ENCODE measurements at places on chromosomes 6 and 20.

DNA sequence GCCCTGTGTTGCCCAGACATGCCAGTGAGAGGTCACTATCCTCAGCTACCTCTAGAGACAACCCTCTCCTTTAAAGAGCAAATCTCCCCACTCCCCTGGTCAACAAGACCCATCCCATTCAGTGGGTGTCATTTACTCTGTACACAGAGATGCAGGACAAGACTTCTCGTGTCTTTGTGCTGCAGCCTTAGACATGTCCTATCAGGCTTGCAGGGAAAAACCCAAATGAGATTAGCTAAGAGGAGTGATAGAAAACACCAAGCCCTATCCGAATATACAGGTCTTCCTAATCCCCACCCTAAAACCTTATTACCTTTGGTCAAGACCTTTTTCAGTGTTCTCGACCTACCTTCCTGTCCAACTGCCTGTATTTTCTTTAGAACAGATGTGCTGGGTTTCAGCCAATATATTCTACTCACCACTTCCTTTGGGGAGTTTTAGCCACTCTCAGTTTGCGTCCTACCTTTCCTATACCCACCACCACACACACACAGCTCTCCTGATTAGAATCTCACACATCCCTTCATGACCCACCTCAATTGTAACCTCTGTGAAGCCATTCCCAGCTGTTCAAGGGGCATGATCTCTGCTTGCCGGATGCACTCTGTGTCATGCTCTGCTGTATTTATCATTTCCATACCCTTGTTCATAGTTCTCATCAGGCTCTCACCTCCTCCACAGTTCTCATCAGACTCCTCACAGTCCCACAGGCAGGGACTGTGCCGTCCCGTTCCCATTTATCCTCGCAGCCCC, 39.7 kb downstream of the TRAM2 start:
- DNase-seq: no peak

- DNase-seq: no peak
These were observed 747.7 kb upstream of the ADGRB3 start for GRCh38 chr6:67887419-67887746.

- no peak for DNase-seq
These were observed 124.7 kb upstream of the SUPT3H start for GRCh38 chr6:45502456-45502855.

- no peak for DNase-seq
These were observed 1.4 kb downstream of the RREB1 start for GRCh38 chr6:7108964-7109836.

- no peak for DNase-seq
These were observed 106.5 kb downstream of the MAFB start for GRCh38 chr20:40582531-40582930.

GRCh38 chr20:57439432-57439831, 48.2 kb downstream of the RBM38 start:
- DNase-seq: no peak

- DNase-seq: no peak
These were observed 34.1 kb upstream of the THEMIS start for GRCh38 chr6:127934956-127935355.

DNA sequence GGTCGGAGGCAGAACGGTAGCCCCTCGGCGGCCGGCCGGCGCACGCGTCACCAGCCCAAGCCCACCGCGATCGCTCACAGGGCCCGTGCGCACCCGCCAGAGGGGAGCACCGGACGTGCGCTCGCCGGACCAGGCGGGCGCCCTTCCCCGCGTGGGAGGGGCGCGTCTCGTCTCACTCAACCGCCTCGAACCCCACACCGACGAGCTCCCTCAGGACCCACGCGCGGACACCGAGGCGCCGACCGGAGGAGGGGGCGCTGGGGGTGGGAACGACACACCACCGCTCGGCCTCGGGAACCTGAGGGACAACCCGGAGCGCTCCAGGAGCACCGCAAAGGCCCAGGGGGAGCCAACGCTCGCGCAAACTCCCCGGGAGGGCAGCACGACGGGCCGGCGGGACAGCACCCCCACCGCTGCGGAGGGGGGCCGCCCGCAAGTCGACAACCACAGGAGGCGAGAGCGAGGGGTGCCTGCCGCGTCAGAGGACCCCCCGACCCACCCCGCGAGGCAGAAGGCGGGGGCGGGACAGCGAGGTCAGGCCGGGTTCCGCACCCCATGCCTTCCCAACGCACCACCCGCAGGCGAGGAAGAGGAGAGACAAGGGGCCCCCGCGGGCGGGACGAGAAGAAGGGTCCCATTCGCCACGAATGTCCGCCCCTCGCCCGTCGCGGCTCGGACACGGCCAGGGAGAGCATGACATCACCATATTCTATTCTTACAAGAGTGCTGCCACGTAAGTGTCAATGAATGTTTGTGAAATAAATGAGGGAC, 512.7 kb upstream of the ZNF337 start:
- no peak for DNase-seq

DNA sequence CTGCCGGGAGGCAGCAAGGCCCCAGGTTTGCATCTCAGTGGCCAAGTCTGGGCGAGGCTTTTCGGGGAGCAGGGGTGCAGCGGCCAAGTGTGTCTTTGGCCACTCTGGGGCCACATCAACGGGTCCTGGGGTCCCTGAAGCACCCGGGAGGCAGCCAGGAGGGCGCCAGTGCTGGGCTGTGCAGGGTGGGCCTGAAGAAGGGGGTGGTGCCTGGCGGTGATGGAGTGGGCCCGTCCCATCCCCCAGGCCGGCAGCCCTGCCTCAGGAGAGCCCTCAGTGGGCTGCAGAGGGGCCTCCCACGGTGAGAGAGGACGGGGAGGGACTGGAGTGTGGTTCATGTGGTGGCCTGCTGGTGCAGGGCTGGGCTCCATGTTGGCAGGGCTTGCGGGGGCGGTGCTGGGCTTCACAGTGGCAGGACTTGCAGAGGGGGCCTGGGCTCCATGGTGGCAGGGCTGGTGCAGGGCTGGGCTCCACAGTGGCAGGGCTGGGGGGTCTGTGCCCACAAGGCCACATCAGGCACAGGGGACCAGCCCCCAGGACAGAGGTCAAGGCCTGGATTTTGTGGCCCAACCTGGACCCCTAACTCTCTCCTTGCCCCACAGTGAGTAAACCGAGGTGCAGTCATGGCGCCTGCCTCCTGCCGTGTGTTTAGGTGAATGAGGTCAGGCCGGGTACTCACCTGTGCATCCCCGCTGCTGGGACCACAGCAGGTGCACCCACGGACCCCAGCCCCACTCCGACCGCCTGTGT, 10.5 kb upstream of the BHLHE23 start:
- no peak for DNase-seq

DNA sequence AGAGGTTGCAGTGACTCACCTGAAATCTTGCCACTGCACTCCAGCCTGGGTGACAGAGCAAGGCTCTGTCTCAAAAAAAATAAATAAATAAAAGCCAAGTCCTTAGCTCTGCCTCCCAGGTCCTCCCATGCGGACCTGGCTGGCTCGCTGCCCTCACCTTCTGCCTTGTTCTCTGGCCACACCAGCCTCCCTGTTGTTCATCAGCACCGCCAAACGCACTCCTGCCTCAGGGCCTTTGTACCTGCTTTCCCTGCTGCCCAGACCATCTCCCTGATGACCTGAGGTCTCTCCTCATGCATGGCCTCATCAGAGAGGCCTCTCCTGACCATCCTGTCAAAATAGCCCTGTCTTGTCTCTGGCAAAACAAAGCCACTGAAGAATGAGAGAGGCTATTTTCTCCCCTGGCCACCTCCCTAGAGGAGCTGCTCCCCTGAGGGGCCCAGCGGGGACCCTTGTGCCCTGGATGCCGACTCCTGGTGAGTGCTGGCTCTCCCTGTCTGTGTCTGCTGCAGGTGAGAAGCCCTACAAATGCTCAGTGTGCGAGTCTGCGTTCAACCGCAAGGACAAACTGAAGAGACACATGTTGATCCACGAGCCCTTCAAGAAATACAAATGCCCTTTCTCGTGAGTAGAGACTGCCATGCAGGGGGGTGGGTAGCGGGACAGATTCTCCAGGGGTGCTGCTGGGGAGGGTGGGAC, 22.6 kb upstream of the CHMP4B start:
- no peak for DNase-seq

DNA sequence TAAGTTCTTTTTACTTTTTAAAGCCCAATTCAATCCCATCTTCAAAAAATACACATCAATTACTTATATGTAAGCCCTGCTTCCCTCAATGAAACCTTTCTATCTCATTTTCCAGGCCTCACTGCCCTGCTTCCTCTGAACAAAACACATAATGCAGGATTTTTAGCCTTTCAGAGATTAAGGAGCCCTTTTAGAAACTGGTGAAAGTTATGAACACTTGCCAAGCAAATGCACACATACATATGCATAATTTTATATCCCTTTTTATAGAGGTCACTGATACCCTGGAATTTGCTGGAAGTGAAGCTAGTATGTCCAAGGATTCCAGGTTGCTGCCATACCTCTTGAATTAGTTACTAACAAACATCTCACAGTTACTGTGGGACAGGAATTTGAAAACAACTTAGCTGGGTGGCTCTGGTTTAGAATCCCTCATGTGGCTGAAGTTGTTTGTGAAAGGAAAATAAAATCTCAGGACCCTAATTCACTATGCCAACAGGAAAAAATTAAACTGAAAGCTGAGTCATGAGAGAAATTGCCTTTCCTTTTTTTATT, 75.8 kb downstream of the UBE3D start:
- DNase-seq: no peak

DNA sequence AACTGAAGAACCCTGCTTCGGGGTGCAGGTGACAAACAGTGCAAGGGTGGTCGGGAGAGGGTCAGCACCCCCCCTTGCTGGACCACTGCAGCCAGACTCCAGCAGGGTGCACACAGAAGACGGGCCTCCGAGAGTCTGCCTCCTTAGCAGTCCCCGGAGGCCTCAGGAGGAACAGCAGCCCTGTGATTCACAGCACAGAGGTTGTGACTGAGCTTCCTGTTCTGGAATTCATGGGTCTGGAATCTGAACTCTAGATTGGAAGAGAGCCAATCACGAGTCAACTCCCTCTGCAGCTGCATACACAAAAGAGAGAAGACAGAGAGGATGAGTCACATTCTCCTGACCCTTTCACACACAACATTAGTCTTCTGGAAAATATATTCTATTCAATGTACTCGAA, 249.0 kb upstream of the OPRM1 start:
- DNase-seq: no peak

GRCh38 chr6:166610069-166610468, 17.0 kb downstream of the RPS6KA2 start:
- DNase-seq: no peak

DNA sequence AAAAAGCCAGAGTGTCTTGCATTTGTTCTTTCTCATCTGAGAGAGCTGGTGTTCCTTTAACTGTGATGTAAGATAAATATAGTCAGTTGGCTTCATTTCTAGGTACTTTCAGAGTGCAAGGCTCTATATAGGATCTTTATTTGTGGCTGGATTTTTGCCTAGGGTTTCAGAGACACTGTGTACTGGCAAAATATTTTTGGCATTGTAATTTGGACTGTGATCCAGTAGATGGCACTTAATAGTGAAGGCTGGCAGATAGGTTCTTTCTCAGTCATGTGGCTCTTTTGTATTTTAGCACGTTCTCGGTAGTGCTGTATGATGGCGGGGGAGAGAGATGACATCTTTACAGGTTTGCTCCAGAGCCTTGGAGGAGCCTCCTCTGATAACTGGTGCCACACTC, 26.8 kb upstream of the SLC35B3 start:
- DNase-seq: no peak

- no peak for DNase-seq
These were observed 84.7 kb downstream of the MAP3K4 start for GRCh38 chr6:161076181-161076677.

DNA sequence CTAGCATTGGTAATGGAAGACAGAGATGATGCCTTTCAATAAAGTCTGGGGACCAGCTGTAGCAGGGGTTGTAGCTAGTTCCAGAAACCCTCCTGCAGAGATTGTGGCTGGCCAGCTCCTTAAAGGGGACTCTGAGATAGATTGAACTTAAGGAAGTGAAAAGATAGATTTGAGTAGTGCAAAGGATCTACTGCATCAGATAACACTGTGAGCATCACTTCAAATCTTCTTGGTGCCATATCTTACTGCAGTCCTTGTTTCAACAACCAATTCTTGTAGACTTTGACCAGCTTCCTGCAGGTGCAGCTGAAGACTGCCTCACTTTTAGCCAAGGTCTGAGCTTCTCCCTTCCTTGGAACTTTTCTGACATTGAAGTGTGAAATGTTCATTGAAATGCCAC, 14.8 kb upstream of the CEP162 start:
- no peak for DNase-seq

- no peak for DNase-seq
These were observed 211.9 kb downstream of the HAO1 start for GRCh38 chr20:7728338-7728737.

DNA sequence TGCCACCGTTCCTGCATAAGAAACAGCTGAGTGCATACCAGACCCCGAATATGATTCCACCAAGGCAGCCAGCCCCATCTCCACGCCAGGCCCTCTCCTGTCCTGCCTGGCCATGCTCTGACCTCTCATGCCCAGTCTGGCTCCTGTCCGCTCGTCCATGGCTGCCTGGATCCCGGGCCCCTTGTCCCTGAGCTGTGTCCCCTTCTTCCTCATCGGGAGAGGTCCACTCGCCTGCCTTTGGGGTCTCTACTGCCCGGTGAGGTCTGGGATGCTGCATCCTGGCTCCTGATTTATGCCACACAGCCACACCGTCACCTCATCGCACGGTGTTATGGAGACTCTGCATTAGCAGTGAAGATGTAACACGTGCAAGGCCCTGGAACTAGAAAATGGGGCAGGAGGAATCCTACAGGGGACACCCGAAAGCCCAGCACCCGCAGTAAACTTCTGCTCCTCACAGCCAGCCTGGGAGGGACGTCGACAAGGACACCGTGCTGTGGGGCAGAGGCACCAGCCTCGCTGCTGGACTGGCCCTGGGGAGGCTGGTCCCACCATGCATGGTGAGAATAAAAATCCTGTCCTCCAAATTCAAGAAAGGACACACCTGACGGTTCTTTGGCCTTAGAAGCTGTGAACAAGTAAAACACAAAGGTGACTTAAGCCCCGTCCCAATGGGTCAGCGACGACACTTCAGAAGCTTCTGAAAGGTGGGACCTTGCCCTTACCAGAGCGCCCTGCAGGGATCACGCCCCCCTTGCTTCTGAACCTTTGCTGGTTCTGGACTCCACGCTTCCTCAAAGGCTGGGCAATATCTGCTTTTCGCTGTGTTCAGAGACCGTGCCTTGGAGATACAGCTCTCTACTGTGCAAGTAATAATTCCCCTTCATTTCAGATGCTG, 103.0 kb downstream of the DLL1 start:
- no peak for DNase-seq

GRCh38 chr6:133528566-133528965, 287.4 kb downstream of the EYA4 start:
- no peak for DNase-seq

All from NCI-H1436 treated with DMSO at 0.1 percent for 48 hours (cell line).